NCI-H1417 treated with DMSO at 0.1 percent for 48 hours (cell line): ENCODE measurements at places on chromosomes 11 and 22.

- DNase-seq = peak; percentile 60
These were observed 253.0 kb upstream of the CCDC179 start for GRCh38 chr11:23112987-23113886.

GRCh38 chr22:17103351-17103750 is 17.8 kb downstream of the TMEM121B start:
- no peak for DNase-seq

DNA sequence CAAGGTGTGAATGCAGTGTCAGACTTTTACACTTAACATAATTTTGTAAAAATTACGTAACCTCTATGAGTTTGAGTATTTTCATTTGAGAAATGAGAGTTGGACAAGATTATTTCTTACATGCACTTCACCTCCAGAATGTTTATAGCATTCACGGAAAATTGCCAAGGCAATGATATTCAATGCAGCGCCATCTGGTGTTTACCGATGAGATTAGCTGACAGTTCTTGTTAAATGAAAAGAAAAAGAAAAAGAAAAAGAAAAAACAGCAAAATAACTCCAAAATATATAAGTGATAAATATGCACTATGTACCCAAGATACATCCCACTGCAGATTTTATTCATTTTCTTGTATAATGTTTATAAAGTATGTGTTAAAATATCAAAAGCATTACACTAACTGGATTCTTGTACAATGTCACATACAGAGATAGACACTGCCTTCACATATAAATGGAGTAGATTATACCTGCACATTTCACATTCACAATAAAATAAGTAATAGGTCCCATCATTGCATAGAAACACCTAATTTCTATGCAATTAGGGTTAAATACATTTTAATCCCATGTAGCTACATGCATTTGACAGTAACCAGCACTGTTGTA is 976.3 kb upstream of the FAT3 start:
- no peak for DNase-seq

- no peak for DNase-seq
These were observed 72.6 kb upstream of the CLDN5 start for GRCh38 chr22:19596680-19597398.

DNA sequence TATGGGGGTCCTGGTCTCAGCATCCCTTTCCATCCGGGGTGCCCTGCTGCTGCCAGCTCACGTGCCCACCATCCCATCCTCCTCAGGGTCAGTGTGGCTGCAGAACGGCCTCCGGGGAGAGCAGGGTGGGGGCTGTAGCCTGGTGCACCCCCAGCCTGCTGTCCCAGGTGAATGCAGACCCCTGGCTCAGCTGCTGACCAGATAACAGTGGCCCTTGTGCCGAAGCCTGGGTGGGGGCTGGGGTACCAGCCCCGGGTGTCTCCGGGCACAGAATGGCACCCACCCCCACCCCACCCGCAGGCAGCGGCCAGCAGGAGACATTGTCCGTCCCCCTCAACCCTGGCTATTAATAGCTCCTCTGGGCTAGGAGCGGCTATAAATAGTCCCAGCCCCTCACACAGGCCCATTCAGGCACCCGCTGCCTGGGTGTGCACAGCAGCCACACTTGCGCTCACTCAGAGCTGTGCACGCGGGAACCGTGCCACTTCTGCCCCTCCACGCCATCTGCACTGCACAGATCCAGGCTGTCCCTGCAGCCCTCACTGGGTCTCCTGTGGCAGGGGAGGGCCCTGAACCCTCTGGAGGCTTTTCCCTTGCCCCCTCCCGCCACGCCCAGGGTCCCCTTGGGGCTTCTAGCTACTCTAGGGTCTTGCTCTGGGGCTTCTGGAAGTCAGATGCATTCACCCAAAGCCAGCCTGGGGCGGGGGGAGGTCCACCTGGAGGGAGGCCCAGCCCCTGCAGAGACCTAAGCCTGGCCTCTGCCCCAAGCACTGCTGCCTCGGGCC is 18.7 kb downstream of the CRELD2 start:
- DNase-seq = no peak

DNA sequence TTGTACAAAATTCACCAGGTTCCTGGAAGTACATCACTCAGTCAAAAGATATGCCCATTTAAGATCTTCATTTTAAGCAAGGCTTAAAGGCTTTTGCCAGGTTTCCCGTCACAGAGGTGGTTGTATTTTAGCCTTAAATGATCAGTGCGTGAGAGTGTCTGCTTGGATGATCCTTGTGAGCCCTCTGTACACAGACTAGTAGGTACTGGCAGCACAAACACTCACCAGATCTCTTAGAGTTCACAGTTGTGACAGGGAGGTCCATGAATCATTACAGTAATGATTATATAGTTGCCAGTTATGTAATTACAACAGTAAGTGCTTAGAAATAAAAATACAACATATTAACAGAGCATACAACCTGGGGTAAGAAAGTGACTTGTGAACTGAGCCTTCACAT is 84.2 kb upstream of the SLC25A18 start:
- DNase-seq = no peak

DNA sequence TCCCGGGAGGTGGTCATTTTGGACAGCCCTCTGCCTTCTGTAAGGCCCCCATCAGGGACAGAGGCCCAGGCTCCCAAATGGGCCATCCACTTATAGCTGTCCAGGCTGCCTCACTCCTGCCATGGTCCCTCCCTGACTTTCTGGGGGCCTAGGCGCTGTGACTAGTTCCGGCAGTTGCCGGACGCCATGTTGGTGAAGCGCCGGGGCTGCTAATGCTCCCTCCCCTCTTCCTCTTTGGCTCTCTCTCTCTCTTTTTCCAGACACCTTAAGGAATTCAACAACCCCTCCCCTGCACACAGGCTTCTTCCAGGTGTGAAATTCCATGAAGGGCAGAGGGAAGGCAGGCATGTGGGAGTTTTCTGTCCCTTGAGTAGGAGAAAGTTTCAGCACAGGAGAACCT is 445.6 kb downstream of the SOX6 start:
- no peak for DNase-seq

GRCh38 chr11:62909107-62909894 is 11.9 kb downstream of the CHRM1 start:
- no peak for DNase-seq

DNA sequence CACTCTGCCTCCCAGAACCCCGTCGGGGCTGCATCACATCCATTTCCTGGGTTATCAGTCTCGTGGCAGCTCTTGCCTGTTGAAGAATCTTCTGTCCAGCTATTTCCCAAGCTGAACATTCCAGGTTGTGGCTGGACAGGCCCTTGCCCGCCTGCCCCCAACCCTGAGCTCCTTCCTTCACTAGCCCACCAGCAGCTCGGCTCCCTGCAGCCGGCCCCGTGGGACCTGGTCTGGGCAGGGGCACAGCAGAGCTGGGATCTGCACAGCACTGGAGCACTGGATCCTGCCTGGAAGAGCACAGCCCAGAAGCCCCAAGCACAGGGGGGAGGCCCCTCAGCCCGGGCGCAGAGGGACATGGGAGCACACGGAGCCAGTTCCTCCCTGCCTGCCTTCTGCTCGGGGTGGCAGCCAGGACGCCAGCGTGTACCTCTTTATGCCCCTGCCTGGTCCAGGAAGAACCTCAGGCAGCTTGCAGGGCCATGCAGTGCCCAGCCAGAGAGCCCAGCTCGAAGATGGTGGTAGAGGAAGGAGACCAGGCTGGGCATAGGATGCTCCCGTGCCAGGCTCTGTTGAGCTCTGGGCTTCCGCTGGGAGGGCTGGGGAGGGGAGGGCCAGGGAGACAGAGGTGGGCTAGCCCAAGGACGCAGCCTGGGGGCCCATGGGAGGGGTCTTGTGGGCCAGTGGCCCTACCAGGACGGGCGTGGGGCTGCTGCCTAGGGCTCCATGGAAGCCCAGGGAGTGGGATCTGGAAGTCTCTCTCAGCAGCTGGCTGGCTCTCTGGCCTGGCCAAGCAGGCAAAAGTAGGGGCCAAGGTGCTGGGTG is 16.6 kb upstream of the GNB1L start:
- no peak for DNase-seq

DNA sequence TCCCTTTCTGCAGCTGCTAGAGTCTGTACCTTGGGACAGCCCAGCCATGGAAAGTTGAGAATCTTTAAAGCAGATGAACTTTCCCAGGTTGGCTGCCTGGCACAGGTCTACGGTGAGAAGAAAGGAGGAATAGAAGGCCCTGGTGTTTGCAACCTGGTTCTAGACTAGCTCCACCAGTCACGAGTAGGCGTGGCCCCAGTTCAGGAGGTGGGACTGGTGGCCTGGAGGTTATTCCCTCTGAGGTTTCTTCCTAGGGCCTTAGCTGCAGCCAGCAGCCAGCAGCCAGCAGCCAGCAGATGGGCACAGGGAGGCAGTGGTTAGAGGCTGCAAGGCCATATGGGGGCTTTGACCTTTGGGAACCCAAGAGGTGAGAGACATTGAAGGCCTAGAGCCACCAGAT is 40.9 kb downstream of the PRDM11 start:
- DNase-seq = no peak

DNA sequence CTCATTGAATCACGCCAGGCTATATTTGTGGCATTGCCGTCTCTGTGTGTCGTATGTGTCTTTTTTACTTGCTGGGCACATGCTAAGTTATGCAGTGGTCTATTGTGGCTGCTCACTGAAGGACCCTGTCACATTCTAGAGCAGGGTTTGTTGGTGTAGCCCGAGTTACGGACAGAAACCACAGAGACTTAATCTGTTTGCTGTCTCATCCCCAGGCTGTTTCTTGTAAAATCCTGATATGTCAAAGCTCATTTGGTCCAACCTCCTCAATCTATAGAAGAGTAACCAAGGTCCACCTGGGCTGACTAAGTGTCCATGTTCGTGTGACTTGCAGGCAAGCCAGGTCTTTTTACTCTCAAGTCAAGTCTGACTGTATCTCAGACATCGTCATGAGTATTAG is 5.0 kb downstream of the DPF2 start:
- DNase-seq = no peak

DNA sequence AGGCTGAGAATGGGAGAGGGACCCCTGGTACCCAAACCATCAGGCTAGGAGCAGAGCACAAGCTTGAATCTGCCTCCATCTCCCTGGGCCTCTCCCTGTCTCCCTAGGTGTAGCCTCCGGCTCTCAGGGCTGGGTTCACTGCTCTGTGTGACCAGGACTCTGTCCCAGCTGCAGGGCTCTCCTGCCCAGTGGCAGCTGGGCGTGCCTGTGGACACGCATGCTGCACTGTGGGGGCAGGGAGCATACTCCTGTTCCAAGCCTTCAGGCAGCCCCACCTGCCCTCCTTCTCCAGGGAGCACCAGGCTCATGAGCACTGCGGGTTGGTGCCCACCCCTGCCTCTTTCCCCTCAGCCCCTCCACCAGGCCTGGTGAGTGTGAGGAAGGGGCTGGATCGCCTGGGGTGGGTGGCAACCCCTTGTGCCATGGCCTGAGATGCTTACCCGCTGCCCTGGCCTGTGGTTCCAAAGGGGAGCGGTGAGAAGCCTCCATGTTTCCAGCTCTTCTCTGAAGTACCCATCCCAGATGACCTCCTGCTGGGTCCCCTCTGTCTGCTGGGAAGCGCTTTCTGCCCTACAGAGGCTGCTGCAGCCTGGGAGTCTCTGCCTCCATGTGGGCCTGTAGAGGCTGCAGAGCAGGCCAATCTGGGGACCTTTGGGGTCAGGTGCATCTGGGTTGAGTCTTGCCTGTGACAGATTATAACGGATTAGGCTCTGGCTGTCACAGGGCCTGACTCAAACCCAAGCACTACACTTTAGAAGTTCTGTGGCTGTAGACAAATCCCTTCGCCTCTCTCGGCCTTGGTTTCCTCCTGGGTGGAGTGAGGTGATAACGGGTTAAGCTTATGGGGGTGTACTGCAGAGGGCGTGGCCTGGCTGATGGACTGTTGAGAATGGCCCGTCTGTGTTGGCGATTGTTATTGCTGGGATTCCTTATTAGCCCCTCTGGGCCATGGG is 43.7 kb downstream of the WNT11 start:
- no peak for DNase-seq

GRCh38 chr22:32632512-32633315 is 158.1 kb downstream of the FBXO7 start:
- DNase-seq = no peak

GRCh38 chr11:104098132-104098531 is 61.7 kb downstream of the DDI1 start:
- no peak for DNase-seq

DNA sequence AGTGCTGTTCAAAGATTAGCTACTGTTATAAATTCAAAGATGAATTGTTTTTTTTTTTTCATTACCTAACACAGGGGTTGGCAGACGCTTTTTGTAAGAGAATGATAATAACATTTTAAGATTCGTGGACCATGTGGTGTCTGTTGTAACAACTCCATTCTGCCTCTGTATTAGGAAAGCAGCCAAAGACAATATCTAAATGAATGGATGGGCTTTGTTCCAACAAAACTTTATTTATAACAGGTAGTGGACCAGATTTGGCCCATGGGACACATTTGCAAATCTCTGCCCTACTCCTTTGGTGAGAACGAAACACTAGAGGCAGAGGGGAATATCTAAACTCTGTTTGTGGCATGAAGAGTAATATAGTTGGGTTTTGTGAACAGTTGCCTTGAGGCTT is 83.6 kb upstream of the BLID start:
- no peak for DNase-seq

DNA sequence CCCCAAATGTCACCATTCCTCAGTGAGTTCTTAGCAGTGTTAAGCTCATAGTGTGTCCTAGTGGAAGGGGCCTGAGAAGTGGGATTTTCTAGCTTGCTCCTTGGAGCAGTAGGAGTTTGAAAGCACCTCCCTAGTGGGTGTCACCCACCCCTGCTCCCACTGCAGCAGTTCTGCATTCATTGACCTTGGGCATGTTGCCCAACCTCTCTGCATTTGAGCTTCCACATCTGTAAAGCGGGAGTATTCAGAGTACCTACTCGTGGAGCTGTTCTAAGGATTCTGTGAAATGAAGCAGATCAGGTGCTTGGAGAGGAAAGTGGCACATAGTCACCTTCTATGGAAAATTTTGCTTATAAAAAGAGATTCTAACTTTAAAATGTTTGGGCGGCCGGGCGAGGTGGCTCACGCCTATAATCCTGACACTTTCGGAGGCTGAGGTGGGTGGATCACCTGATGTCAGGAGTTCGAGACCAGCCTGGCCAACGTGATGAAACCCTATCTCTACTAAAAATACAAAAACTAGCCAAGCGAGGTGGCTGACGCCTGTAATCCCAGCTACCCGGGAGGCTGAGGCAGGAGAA is 16.9 kb downstream of the LMO2 start:
- no peak for DNase-seq
